NCI-H774 (cell line): ENCODE measurements at places on chromosomes 11 and 22.

- no peak for DNase-seq
These were observed 98.2 kb upstream of the SLC6A5 start for GRCh38 chr11:20501252-20501651.

- no peak for DNase-seq
These were observed 12.8 kb upstream of the EFCAB6 start for GRCh38 chr22:43824724-43825420.

DNA sequence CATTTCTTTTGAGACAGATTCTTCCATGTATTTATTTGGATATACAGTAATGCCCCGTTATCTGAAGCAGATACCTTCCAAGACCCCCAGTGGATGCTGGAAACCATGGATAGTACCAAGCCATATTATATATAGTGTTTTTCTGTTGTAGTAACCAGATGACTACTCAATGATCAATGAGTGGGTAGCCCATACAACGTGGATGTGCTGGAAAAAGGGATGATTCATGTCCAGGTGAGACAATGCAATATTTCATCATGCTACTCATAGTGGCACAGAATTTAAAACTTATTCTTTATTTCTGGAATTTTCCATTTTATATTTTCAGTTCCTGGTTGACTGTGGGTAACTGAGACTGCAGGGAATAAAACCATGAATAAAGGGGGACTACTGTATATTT, 427.5 kb downstream of the METTL15 start:
- no peak for DNase-seq

GRCh38 chr22:49047447-49047846, 780.2 kb downstream of the BRD1 start:
- DNase-seq = no peak

GRCh38 chr11:57457643-57458023, 2.7 kb upstream of the RTN4RL2 start:
- DNase-seq = peak; percentile 28

GRCh38 chr22:17628406-17629172, at the start of gene ATP6V1E1:
Gene ATP6V1E1, minus strand, starts transcription at chr22:17628749. Its CDS starts 114 bp downstream, at chr22:17628635.
- peak; percentile 93 for DNase-seq

DNA sequence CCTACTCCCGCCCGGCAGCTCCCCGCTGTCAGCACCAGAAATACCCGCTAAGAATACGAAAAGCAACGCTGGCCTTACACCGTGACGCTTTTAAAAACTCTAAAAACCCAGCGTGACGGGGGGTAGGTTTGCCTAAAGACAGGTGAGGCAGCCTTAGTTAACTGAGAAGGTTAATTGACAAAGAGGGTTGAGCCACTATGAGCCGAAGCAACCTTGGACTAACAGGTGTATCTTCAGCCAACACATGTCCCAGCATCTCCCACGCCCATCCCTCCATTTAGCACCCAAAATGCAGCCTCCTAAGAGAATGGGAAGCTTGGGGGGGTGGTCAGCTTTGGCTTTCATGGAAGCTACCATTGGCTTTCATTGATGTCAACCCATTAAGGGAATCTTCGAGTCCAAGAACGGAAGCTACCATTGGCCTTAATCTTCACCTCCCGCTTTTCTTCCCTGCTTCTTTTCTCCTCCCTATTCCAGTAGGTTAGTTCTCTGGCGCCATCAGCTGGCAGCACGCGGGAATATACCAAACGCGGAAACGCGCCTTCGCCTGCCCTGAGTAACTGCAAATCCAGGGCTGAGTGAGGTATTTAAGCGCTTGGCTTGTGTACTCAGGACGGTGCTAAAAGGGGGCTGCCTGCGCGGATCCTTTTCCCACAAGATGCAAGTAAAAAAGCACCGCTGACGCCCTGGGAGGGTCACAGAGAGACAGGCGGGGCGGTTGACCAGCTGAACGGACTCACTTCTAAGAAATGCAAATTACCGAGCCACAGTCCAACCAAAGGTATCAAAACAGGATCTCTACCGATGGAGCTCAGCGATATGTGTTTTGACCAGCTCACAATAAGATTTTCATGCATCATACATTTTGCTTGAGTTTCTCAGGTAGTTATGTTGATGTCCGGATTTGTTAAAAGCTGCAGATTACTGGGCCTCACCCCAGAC, 38.5 kb upstream of the GLYATL1 start:
- no peak for DNase-seq

GRCh38 chr11:25993016-25993415, 338.9 kb upstream of the ANO3 start:
- DNase-seq = no peak

- no peak for DNase-seq
These were observed 32.8 kb downstream of the PITPNB start for GRCh38 chr22:27885977-27886842.

DNA sequence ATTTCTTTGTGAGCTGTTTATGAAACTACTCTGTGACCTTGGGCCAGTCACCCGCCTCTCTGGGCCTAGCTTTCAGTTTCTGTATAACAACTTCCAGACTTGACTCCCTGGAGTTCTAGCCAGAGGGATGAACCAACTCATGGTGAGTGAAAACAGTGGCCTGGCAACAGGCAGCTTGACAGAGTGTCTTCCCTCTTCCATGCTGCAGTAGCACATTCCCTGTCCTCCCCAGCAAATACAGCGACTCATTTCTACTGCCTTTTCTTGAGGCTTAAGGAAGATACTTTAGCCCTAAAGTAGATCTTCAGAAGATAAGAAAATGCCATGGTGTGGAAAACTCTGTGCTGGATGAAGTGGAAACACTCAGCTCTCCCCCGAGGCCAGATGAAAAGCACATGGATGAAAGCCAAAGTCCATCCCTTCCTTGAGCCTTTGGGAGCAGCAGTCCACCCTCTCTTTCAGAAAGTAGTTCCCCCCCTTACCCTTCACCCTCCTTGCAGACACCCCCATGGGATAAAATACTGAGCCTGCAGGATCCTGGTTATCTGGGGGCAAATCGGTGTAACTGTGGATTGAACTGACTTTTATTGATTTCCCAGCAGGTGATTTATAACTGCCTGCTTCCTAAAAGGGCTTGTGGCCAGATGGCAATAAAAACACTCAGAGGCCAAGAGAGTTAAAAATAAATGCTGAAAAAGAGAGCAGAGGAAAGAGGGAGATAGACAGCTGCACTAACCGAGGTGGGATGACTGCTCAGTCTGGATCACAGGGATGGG, 24.1 kb downstream of the IRAG1 start:
- no peak for DNase-seq

DNA sequence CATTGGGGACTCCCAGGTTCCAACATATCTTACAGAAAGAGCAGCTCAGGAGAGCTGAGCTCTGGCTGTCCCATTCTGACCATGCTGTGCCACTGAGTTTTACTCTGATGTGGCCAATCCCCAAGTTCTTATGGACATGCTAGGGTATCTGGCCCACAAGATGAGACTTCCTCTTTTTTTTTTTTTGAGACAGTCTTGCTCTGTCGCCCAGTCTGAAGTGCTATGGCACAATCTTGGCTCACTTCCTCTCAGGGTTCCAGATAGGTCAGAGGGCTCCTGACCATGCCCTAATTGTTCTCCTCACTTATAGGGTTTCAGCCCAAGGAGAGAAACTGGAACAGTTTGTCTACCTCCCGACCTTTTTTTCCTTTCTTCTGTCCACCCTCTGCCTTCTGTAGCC, 152.3 kb upstream of the CCDC90B start:
- no peak for DNase-seq

- DNase-seq = no peak
These were observed 41.9 kb downstream of the SNX19 start for GRCh38 chr11:130874396-130874795.

DNA sequence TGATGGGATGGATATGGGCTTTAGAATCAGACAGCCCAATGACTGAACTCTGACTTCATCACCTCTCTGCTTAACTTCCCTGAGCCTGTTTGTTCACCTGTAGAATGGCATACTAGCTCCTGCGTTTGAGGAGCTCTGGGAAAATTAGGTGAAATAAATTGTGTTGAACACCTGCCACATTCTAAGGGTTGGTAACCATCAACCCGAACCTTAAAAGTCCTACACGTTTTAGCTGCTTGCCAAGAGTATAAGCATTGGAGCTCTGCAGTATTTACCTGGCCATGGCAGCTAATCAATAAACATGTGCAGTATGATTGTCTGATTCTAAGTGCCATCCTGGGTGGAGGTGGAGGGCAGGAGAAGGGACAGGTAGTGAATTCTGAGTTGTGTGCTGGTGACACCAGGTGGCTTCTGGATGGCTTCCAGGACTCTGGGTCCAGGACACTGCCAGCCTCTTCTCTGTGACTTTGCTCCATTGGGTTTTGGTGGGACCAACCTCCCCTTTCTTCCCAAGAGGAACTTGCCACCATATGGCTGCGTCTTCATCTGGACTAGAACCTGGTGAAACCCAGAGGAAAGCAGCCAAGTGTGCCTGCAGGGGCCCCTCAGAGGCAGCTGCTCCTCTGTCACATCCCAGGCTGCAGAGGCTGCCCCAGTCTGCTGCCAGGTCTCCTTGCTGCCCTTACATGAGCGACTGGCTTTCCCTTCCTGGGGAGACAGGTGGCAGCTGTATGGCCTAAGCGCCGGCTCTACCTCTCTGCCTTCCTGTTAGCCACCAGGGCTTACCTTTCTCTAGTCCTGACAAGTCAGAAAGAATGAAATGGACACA, 85.6 kb downstream of the CACNG2 start:
- no peak for DNase-seq

- DNase-seq = no peak
These were observed 517.3 kb downstream of the BRD1 start for GRCh38 chr22:49310354-49310753.

DNA sequence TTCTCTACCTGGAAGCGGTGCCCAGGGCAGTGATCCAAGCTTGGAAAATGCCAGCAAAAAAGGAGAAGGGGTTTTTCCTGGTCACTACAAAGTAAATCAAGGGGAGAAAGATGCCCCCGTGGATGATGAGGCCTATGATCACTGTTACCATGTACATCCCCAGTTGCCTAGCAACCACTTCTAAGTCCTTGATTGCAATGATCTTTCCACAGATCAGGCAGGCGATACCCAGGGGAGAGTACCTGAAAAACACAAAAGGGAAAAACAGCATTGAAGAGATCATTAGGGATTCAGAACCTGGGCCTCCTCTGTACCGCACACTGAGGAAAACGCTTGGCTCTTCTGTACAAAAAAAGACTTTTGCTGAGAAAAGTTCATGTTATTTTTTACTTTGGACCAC, 127.1 kb downstream of the SLC1A2 start:
- DNase-seq = no peak

GRCh38 chr22:42676059-42676607, 26.9 kb upstream of the CYB5R3 start:
- DNase-seq = no peak

- DNase-seq = no peak
These were observed 13.8 kb downstream of the GAB2 start for GRCh38 chr11:78403781-78404180.

GRCh38 chr11:1211838-1212237, 11.0 kb upstream of the MUC5B start:
- DNase-seq = no peak
